Hepatocyte (in vitro differentiated cells): ENCODE measurements at places on chromosomes 1 and 21. TPM values are rescaled to one million over a fixed set of nuclear protein-coding genes. Genes with fewer than 3 reads are reported as not detected.

The GJB4 gene
- 1.3 and 2.5 TPM in 2 replicates for polyA plus RNA-seq

The TRIM67 gene
- polyA plus RNA-seq: not detected in 2 replicates

The PTGFRN gene
- polyA plus RNA-seq: 16.0 and 16.6 TPM in 2 replicates

The FAM72A gene
- polyA plus RNA-seq: 1.8 and 4.2 TPM in 2 replicates

The TMEM200B gene
- polyA plus RNA-seq: 8.3 and 11.0 TPM in 2 replicates

The MROH9 gene
- 0.15 and 0.22 TPM in 2 replicates for polyA plus RNA-seq

The PKN2 gene
- polyA plus RNA-seq: 16.4 and 16.8 TPM in 2 replicates

- no peak for DNase-seq
Measured at GRCh38 chr1:240847325-240847724, 235.4 kb upstream of the GREM2 start.

DNA sequence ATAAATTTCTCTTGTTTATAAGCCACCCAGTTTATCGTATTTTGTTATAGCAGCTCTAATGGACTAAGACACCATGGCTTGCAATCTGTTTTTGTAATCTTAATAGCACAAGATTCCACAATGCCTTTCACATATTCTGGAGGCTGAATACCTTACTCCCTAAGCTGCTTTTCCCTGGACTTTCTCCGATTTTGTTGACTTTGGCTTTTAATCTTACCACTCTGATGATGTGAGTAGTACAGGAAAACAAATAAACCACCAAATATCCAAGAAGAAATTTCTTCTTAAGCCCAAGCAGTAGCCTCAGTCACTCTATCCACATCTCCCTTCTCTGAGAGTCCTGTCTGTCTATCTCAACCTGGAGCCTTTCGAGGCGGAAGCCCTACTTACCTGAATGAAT, 838.6 kb downstream of the LTN1 start:
- DNase-seq: no peak

DNA sequence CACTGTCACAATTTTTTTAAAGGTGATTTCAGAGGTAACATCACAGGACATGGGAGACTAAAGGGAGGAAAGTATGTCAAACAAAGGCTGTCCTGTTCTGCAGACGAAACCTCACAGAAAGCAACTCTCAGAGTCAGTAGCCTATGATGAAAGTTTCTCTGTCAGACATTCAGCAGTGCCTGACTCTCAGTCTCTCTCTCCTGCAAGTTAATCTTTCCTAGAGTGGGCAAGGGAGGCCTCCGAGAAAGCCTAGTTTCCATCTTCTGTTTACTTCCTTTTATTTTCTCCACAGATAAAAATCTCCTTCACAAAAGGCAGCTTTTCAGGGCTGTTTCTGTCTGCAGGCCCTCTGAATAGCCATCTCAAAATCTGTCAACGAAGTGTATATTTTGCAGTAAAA, 24.9 kb upstream of the FMO2 start:
- peak; percentile 45 for DNase-seq

DNA sequence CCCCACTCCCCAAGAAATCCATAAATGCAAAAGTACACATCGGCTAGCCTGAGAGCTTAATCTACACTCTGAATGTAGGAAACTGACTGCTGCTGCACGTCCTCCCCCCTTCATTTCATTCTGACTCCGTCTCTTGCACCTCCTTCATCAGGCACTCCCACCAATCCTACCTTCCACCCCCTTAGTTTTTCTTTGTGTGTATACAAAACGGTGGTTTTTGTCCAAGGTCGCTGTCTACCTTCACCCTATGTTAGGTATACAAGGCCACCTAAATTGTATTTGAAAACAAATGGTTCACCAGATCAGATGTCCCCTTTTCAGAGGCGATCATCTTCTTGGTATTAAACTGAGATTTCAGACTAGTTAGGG, 1.9 kb downstream of the WDR26 start:
- peak; percentile 16 for DNase-seq

DNA sequence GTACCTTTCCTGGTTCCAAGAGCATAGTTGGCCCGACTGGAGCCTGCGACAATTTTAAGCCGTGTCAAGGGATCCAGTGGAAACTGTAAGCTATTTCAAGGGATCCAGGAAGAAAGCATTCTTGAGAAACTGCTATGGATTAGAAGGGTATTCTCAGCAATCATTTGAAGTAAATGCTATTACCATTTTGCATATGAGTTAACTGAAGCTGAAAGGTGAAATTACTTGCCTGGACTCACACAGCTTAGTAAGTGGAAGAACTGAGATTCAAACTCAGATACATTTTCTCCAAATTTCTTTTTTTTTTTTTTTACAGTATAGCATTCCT, 589 bp downstream of the ZNF684 start:
- no peak for DNase-seq
